ENCODE measurements at places on chromosomes 11 and 22. TPM values are rescaled to one million over a fixed set of nuclear protein-coding genes. Genes with fewer than 3 reads are reported as not detected.

The C22orf42 gene
- polyA plus RNA-seq, result not detected

The CDC45 gene
- 0.32 TPM for polyA plus RNA-seq

DNA sequence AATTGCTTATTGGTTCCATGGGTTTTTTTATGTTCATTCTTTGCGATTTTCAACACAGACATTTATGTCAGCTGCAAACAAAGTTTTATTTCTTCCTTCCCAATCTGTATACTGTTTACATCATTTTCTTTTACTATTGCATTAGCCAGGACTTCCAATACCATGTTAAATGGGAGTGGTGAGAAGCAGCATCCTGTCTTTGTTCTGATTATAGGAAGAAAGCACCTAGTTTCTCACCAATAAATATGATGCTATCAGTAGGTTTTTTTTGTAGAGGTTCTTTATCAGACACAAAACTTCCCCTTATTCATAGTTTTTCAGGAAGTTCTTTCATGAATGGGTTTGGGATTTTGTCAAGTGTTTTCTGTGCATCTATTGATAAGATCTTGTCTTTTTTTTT lies 28.0 kb upstream of the OR8B8 start:
- no peak for DNase-seq

DNA sequence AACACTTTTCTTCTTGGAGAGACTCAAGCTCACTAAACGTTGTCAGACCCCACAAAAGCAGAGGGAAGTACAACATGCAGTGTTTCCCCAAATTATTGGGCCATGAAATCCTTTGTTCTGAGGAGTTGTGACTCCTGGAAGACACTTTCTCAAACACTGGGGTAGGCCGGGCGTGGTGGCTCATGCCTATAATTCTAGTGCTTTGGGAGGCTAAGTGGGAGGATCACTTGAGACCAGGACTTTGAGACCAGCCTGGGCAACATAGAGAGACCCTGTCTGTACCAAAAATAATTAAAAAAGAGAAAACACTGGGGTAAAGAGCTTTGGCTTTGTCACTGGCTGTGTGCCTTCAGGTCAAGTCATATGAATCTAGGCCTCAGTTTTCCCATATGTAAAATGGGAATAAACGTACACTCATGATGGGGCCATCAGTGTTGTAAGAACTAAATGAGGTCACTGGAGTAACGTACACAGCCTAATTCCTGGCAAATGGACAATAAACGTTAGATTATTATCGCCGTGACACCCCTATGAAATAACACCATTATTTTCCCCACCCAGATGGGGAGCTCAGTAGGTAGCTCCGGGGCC lies 92.0 kb downstream of the RRM1 start:
- no peak for DNase-seq

DNA sequence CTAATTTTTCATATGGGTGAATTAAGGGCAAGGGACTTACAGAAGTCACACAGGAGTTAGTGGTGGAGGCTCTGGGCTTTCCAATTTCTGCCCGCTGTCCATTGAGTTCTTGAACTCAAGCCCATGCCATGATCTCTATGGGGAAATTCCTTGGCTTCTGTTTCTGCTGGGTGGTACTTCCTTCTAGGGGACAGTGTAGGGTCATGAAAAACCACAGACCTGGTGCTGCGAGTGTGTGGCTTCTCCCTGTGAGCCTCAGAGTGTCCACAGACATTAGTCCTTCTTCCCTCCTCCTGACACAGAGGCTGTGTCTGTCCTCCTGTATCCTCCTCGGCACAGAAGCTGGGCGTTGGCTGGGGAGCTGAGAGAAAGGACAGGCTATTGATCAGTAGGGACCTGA lies 6.3 kb upstream of the SEZ6L start:
- DNase-seq, result no peak

DNA sequence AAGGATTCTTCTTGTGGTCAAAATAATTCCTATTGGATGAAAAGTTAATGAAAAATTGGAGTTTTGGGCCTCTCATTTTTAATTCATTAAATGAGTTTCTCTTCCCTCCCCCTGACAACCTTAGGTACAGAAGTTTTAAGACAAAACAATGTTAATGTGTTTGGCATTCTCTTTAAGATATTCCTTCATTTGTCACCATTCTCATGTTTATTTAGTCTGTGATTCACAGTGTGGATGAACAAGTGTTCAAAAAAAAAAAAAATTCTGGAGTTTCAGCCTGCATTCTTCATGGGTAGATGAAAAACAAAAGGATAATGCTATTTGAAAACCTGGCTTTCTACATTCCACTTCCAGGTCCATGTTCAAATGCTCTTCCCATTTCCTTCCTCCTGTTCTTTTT lies 172.6 kb upstream of the LUZP2 start:
- no peak for DNase-seq

GRCh38 chr11:12689029-12689755 lies 15.0 kb downstream of the TEAD1 start:
- DNase-seq, result no peak

GRCh38 chr22:29480512-29481264 lies 670 bp downstream of the NEFH start:
- no peak for DNase-seq

DNA sequence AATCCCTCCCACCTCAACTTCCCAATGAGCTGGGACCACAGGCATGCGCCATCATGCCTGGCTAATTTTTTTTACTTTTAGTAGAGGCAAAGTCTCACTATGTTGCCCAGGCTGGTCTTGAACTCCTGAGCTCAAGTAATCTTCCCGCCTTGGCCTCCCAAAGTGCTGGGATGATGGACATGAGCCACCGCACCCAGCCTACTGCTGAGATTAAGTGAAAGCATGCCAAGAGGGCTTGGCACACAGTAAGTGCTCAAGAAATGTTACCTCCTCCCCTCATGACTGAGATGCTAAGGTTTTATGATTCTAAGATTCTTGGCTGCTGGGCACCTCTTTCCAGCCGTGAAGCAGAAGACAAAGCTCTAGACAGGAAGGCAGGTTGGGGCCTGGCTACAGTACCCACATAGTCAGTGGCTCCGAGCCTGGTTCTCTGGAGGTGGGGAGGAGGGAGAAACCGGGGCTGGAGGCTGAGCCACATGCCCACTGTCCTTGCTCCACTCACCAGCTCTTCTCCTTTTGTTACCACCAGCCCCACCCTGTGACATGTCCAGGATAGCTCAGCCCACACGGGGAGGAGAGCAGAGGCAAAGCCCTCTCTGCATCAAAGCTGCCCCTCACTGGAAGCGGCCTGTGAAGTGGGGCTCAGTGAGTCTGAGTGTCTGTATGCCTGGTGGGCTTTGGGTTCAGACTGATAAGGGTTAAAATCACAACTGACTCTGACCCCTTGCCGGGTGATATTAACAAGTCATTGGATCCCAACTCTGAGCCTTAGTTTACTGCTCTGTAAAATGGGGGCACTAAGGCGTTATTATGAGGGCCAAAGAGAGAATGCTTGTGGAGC lies 12.9 kb downstream of the ARHGEF17 start:
- no peak for DNase-seq

The ARHGAP42 gene
- 4.2 TPM for polyA plus RNA-seq

The SCGB1D2 gene
- polyA plus RNA-seq, result 5.6 TPM

The NAV2 gene
- 5.9 TPM for polyA plus RNA-seq

- peak; percentile 81 for DNase-seq
Measured at GRCh38 chr11:110295531-110296225, 736 bp downstream of the RDX start.

The CCDC73 gene
- polyA plus RNA-seq, result 0.47 TPM

- no peak for DNase-seq
Measured at GRCh38 chr22:31647066-31647465, 14.9 kb downstream of the PISD start.

The SYT7 gene
- 6.7 TPM for polyA plus RNA-seq

DNA sequence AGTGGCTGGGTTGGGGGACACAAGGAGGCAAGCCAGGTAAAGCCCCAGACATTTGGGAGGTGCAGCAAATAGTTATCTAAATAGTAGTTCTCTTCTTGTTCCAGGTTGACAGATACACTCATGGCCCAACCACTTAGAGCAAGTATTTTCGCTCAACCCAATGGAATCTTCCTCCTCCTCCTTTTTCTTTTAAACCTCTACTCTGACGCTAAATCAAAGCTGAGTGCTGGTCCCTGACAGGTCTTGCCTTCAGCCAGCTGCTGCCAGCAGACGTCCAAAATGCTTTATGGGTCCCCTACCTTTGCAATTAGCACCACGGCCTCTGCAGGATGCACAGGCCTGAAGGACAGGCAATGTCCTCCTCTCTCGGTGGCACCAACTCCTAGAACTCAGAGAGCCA lies 558.5 kb downstream of the MIAT start:
- DNase-seq, result peak; percentile 50

The COA4 gene
- polyA plus RNA-seq, result 177 TPM

The APOL4 gene
- polyA plus RNA-seq, result 6.1 TPM

DNA sequence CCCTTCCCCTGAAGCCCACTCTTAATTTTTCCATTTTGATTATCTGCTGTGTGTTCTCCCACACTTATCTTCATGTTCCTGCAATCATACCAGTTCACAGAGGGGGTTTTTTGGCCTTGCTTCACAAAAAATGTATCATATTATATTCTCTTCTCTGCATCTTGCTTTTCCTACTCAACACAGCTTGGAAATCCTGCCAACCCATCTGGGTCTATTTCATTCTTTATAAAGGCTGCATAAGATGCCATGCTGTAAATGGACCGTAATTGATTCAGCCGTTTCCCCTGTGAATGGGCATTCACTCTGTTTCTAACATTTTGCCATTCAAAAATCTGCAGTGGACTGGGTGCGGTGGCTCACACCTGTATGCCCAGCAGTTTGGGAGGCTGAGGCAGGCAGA lies 30.5 kb downstream of the CD6 start:
- DNase-seq, result no peak

The DLG2 gene
- polyA plus RNA-seq, result 2.9 TPM

DNA sequence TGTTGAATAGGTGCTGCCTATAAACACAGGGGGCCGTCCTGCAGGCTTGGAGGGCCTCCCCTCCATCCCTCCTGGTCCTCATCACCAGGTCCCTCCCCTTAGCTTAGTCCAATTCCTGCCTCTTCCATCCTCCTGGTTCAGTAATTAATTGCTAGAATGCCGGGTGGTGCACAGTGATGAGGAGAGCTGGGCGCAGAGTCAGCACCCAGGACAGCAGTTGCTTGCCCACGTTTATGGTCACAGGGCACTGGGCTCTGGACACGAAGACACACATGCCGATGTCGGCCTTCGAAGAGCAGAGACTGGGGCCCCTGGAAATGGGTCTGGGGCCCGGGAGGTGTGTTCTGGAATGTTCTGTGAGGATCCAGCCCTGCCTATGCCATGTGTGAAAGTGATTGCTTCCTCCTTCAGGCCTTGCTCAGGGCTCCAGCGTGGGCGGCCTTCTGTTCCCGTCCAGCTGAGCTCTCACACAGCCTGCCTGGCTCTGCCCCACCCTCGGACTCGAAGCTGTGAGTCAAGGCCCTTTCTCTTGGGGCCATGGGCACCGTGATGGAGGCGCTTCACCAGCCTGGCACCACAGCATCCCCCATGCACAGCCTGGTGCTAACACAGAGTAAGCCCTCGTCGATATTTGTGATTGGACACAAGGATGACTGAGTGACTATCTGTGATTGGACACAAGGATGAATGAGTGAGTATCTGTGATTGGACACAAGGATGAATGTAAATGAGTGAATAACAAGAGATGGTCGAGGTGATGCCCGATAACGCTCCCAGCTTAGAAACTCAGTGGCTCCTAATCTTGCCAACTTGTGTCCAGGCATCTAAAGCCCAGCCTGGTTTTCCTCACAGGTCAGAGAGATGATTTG lies 884.7 kb downstream of the BRD1 start:
- DNase-seq, result peak; percentile 4

The ELMOD1 gene
- 2.6 TPM for polyA plus RNA-seq

- peak; percentile 70 for DNase-seq
Measured at GRCh38 chr22:43377896-43378704, 33.7 kb upstream of the MPPED1 start.

DNA sequence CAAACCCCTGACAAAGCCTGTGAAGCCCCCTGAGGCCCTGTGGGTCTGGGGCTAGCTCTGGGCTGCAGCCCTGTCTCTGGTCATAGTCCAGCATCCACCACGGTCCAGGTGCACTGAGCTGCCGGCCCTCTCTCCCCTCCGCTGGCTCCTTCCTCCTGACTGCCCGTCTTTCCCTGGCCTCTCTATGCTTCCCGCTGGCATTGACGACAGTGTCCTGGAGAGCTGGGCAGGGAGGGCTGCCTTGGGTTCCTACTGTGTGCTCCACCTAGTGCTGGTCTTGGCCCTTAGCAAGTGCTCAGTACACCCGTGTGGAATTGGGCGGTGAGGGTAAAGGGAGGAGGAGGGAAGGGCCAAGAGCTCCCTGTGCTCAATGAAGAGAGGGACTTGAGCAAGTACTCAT lies 868 bp upstream of the MYEOV start:
- DNase-seq, result peak; percentile 49

DNA sequence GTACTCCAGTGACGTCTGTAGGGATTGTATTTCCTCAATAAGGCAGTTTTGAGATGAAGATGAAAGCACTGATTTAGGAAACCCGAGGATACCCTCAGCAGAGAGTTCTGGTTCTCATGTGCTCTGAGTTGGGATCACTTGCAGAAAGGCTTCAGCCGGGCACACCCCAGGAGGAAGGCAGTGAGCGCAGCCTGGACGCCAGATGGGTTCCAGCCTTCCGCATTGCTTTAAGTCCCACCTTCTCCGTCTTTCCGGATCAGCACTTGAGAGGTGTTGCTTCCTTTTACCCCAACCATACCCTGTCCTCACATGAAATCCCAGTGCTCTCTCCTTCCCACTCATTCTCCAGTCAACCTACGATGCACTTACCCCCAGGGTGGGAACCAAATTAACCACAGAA lies 239.5 kb upstream of the CADM1 start:
- DNase-seq, result no peak

DNA sequence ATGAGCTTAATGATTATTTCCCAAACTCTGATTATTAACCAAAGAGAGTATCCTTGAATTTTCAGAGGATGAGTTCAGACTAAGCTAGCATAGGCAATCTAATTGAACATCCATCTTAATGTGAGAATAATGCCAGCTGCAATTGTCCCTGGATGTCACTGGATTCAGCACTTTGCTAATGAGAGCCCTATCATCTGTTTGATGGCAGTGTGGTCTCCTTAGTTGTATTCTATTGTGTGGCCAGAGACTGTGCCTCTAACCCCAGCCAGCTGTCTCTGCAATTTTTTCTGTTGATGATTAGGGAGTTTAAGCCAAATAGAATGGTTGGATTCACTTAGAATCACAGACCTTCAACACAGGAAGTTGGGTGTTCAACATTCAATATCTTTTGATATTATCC lies 1249.5 kb downstream of the FAM181B start:
- no peak for DNase-seq
